Uterus (tissue), 4 donors: ENCODE measurements at places on chromosomes 7 and 10. TPM values are rescaled to one million over a fixed set of nuclear protein-coding genes. Genes with fewer than 3 reads are reported as not detected.

- no peaks in the 10 kb centered on the region for H3K36me3 ChIP-seq
- H3K27ac ChIP-seq = no peak overlapping the region
- H3K4me3 ChIP-seq = no peak overlapping the region
- DNase-seq = no peak
- H3K4me1 ChIP-seq = no peaks in the 10 kb centered on the region
- H3K27me3 ChIP-seq = no peaks in the 10 kb centered on the region
Observed at GRCh38 chr7:155090684-155091083, 20.6 kb downstream of the HTR5A start.

- no peak for DNase-seq
- H3K4me1 ChIP-seq = no peaks in the 10 kb centered on the region
- H3K27me3 ChIP-seq = no peaks in the 10 kb centered on the region
Observed at GRCh38 chr7:155283565-155284194, 14.0 kb upstream of the INSIG1 start.

DNA sequence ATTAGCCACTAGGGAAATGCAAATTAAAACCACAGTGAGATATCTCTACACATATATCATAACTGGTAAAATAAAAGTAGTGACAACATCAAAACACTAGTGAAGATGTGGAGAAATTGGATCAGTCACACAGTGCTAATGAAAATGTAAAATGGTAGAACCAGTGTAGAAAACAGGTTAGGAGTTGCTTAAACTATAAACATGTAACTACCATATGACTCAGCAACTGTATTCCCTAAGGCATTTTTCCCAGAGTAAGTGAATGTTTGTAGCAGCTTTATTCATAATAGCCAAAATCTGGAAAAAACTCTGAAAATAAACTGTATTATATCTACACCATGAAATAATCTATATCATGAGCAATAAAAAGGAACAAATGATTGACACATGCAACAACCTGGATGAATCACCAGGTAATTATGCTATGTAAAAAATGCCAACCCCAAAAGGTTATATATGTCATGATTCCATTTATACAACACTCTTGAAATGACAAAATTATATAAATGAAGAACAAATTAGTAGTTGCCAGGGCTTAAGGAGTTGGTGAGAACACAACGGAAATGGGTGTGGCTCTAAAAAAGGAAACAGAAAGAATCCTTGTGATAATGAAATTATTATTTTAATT is 22.8 kb downstream of the SLC25A40 start:
- DNase-seq = no peak
- H3K27ac ChIP-seq = no peak overlapping the region
- H3K4me1 ChIP-seq = no peaks in the 10 kb centered on the region
- no peak overlapping the region for H3K4me3 ChIP-seq

GRCh38 chr7:149714910-149715471 is 58.4 kb downstream of the ZNF467 start:
- H3K27ac ChIP-seq = peak overlapping the region; percentile 66
- H3K4me3 ChIP-seq = peak overlapping the region; percentile 53
- no peaks in the 10 kb centered on the region for H3K4me1 ChIP-seq

DNA sequence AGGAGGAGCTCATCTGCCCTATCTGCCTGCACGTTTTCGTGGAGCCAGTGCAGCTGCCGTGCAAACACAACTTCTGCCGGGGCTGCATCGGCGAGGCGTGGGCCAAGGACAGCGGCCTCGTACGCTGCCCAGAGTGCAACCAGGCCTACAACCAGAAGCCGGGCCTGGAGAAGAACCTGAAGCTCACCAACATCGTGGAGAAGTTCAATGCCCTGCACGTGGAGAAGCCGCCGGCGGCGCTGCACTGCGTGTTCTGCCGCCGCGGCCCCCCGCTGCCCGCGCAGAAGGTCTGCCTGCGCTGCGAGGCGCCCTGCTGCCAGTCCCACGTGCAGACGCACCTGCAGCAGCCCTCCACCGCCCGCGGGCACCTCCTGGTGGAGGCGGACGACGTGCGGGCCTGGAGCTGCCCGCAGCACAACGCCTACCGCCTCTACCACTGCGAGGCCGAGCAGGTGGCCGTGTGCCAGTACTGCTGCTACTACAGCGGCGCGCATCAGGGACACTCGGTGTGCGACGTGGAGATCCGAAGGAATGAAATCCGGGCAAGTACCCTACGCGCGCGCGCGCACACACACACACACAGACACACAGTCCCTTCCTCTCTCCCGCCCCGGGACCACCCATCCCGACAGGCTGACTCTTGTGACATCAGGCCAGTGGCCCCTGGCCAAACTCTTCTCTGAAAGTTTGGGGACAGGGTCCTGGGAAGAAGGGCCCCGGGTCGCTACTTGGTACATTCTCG is 538 bp downstream of the TRIM8 start:
- H3K4me3 ChIP-seq = peak overlapping the region; percentile 81
- peak; percentile 80 for DNase-seq
- H3K27ac ChIP-seq = peak overlapping the region; percentile 97
- no peaks in the 10 kb centered on the region for H3K4me1 ChIP-seq

DNA sequence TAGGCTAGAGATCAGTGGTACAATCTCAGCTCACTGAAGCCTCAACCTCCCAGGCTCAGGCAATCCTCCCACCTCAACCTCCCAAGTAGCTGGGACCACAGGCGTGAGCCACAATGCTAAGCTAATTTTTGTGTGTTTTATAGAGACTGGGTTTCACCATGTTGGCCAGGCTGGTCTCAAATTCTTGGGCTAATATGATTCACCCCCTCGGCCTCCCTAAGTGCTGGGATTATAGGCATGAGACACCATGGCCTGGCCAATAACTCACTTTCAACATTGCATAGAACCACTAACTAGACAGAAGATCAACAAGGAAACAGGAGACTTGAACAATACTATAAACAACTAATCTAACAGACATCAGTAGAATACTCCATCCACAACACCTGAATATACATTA is 191.7 kb downstream of the LRRN3 start:
- H3K36me3 ChIP-seq = no peaks in the 10 kb centered on the region
- no peak overlapping the region for H3K4me3 ChIP-seq
- no peaks in the 10 kb centered on the region for H3K4me1 ChIP-seq

GRCh38 chr10:77442699-77443189 is 194.9 kb downstream of the KCNMA1 start:
- H3K27me3 ChIP-seq = no peaks in the 10 kb centered on the region
- no peak for DNase-seq
- H3K4me1 ChIP-seq = peaks cover 3% of the 10 kb centered on the region
- peak overlapping the region; percentile 76 for H3K27ac ChIP-seq
- H3K36me3 ChIP-seq = no peaks in the 10 kb centered on the region

DNA sequence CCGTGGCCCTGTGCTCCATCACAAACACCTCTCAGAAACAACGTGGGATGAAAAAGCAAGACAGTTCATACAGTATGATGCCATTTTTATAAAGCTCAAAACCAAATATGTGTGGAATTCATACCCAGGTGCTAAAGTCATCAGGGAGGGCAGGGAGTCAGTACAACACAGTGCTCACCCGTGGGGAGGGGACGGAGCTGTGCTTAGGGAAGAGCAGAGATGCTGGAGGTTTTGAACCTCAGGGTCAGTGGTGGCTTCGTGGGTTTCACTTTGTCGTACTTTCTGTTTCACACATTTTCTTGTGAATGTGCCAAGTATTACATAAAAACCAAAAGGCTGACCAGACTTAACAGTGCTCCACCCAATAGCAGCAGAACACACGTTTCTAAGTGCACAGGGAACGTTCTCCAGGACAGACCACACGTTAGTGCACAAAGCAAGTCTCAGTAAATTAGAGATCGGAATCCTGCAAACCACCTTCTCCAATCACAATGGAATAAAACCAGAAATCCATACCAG is 21.2 kb downstream of the ZMIZ2 start:
- H3K4me1 ChIP-seq = peaks cover 16% of the 10 kb centered on the region
- no peaks in the 10 kb centered on the region for H3K36me3 ChIP-seq
- no peak for DNase-seq
- H3K4me3 ChIP-seq = no peak overlapping the region

GRCh38 chr10:58072634-58073033 is 195.1 kb downstream of the IPMK start:
- no peak overlapping the region for H3K4me3 ChIP-seq
- H3K4me1 ChIP-seq = no peaks in the 10 kb centered on the region
- H3K27ac ChIP-seq = no peak overlapping the region
- no peak for DNase-seq

GRCh38 chr10:53601260-53601875 is 828.8 kb upstream of the MBL2 start:
- H3K4me1 ChIP-seq = no peaks in the 10 kb centered on the region
- no peak overlapping the region for H3K27ac ChIP-seq
- no peaks in the 10 kb centered on the region for H3K36me3 ChIP-seq
- H3K27me3 ChIP-seq = no peaks in the 10 kb centered on the region

DNA sequence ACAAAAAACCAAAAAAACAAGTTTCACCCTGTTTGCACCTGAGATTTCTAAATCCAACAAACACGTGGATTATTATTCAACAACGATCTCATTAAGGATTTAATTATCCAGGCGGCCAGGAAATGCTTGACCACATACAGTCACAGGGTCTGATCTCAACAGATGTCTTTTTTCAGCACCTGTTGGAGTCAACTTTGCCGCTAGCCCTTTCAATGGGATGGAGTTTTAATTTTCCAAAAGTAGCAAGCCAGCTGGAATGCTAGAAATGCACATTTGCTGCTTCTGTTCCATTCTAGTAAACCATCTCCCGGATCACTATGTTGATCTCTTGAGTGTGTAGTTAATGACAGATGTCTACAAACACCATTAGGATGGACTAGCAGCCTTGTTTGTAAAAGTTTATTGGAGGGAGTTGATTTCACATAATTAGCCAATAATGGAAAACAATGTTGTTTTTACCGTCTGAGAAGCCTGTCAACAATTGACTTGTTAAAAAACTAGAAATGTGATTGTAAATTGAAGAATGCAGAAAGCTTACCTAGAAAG is 64.2 kb upstream of the DKK1 start:
- H3K4me1 ChIP-seq = no peaks in the 10 kb centered on the region
- no peaks in the 10 kb centered on the region for H3K36me3 ChIP-seq
- H3K4me3 ChIP-seq = no peak overlapping the region
- DNase-seq = no peak

- DNase-seq = no peak
- no peak overlapping the region for H3K27ac ChIP-seq
- H3K36me3 ChIP-seq = no peaks in the 10 kb centered on the region
- no peak overlapping the region for H3K4me3 ChIP-seq
- H3K4me1 ChIP-seq = no peaks in the 10 kb centered on the region
- H3K27me3 ChIP-seq = no peaks in the 10 kb centered on the region
Observed at GRCh38 chr10:15053061-15053460, 9.3 kb downstream of the OLAH start.

DNA sequence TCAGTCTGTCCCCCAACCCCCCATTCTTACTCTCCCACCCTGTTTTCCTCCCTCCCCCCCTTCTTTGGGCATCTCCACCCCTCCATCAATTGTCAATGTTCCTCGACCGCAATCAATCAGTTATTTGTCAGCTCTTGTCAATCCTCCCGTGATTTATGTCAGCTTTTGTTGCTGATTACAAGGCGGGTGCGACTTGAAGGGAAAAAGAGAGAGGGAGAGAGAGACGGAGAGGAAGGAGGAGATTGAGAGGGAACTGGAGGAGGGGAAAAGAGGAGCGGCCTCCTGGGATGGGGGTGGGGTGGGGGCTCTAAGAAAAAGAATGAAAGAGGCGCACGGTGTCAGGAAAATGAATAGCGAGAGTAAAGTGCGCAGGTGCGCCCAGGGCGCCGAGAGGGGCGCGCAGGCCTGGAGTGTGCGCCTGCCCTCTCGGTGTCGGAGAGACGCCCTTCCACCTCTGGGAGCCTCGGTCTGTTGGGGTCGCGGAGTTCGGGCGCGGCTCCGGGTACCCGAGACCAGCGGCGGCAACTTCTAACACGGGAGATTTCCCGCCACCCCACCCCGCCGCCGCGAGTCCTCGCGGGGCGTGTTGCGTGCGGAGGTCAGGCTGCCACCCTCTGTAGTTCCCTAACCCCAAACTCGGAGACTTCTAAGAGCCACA is 1.1 kb upstream of the ZNF503 start:
- peak overlapping the region; percentile 82 for H3K4me3 ChIP-seq
- peak; percentile 61 for DNase-seq
- H3K4me1 ChIP-seq = no peaks in the 10 kb centered on the region
- H3K27me3 ChIP-seq = no peaks in the 10 kb centered on the region
- H3K36me3 ChIP-seq = no peaks in the 10 kb centered on the region
- H3K27ac ChIP-seq = peak overlapping the region; percentile 97

GRCh38 chr10:7788639-7789286 is 786 bp downstream of the ATP5F1C start:
- H3K4me3 ChIP-seq = peak overlapping the region; percentile 83
- peak overlapping the region; percentile 81 for H3K27ac ChIP-seq
- no peak for DNase-seq
- peaks cover 6% of the 10 kb centered on the region for H3K4me1 ChIP-seq
- H3K27me3 ChIP-seq = no peaks in the 10 kb centered on the region
- no peaks in the 10 kb centered on the region for H3K36me3 ChIP-seq

DNA sequence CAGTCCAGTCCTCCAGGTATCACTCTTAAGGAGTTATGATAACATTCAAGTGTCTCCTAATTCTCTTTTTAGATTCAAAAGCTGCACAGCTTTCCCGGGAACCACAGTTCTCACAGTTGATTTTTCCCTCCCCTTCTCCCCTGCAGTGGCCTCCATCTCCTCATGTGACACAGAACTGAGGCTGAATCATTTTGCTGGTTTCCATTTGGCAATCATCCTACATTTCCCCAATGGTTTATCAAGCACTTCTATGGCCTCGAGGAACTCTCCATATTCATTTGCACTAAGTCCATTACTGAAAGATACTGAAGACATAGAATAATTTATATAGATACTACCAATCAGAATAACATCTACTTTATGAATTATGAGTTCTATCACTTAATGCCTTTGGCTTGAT is 484.9 kb downstream of the GPAM start:
- no peak overlapping the region for H3K4me3 ChIP-seq
- no peaks in the 10 kb centered on the region for H3K27me3 ChIP-seq
- DNase-seq = no peak
- H3K4me1 ChIP-seq = no peaks in the 10 kb centered on the region

GRCh38 chr7:78649976-78650375 is 803.5 kb downstream of the MAGI2 start:
- no peaks in the 10 kb centered on the region for H3K4me1 ChIP-seq
- no peaks in the 10 kb centered on the region for H3K27me3 ChIP-seq
- no peak overlapping the region for H3K4me3 ChIP-seq
- DNase-seq = no peak
- H3K27ac ChIP-seq = no peak overlapping the region

DNA sequence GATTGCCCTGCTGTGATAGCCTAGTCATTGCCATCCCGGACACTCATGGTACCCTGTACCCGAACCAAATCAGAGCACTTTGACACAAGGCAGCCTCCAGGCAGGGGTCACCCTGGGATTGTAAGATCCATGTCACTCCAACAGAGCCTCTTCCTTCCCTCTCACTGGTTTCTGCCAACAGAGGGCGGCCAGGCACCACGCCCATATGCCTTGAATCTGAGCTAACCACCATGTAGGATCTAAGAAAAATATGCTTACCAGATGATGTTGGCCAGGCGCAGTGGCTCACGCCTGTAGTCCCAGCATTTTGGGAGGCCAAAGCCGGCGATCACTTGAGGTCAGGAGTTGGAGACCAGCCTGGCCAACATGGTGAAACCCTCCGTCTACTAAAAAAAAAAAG is 389.2 kb upstream of the KLF6 start:
- DNase-seq = no peak
- no peaks in the 10 kb centered on the region for H3K36me3 ChIP-seq
- no peak overlapping the region for H3K27ac ChIP-seq

GRCh38 chr7:65722361-65722792 is 150.5 kb upstream of the VKORC1L1 start:
- no peaks in the 10 kb centered on the region for H3K4me1 ChIP-seq
- no peak overlapping the region for H3K27ac ChIP-seq
- H3K4me3 ChIP-seq = no peak overlapping the region

The PRKRIP1 gene
- total RNA-seq = 29.4 TPM

The COL13A1 gene
- not detected for total RNA-seq

The HMX2 gene
- total RNA-seq = not detected

The CACNA2D1 gene
- 47.4 TPM for total RNA-seq

The SPDYE18 gene
- 1.6 TPM for total RNA-seq

The GTPBP10 gene
- total RNA-seq = 11.2 TPM

The AMZ1 gene
- total RNA-seq = 0.35 TPM

The NACAD gene
- 6.8 TPM for total RNA-seq

The TSPAN12 gene
- total RNA-seq = 3.1 TPM

The ADRA2A gene
- total RNA-seq = 0.88 TPM
